ENCODE measurements at places on chromosomes 3 and 15.

- no peak for DNase-seq
These were observed 42.9 kb downstream of the FGD5 start for GRCh38 chr3:14861446-14862302.

DNA sequence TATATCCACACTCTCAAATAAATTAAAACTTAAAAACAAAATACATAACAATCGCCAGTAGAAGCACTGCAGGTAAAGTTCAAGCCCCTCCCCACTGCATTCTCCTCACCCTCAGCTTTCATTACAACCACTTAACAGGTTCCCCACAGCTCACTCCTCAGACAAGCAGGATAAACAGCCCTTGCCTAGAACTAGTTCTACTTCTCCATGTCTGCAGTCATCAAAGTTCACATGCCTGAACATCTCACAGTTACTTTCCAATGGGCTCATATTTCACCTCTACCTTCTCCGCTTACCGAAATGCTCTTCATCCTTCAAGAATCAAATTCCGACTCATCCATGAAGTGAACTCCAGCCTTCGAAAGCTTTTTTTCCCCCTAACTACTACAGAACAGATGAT, 4.1 kb downstream of the YEATS2 start:
- DNase-seq = no peak

- DNase-seq = no peak
These were observed 217.7 kb upstream of the CGNL1 start for GRCh38 chr15:57158589-57158988.

DNA sequence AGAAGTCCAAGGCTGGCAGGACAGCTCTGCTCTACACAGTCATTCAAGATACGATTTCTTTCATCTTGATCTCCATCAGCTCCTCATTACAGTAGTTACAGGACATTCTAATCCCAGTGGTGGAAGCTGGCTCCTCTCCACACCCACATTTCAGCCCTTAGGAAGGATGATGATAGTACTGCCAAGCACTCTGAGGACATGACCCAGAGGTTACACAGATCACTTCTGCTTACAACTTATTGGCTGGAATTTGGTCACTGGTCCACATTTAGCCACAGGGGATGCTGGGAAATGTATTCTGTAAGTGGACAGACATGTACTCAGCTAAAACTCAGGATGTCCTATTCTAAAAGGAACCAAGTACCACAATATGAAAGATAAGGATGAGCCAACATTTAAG, 77.1 kb downstream of the IQCH start:
- no peak for DNase-seq

GRCh38 chr3:73529308-73530021, 95.3 kb downstream of the PDZRN3 start:
- DNase-seq = no peak

DNA sequence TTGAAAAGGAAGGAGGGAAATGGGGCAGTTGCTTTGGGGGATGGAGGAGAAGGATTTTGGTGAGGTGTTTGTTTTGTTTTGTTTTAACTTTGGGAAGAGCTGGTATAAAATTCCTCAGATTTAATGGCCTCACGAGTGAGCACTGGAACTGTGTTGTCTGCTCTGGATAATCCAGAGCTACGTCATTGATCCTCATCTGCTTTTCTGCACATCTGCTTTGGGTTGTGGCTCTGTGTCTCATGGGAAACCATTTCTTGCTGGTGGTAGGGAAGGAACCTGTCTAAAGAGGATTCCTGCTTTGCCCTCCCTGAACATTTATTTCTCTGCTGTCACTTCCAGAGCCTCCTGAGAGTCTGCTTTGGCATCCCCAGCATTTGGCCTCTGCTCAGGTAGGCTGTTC, 3.1 kb downstream of the SNRK start:
- DNase-seq = no peak

- no peak for DNase-seq
These were observed 220.3 kb upstream of the ATP10A start for GRCh38 chr15:26083457-26083856.

- DNase-seq = no peak
These were observed 56.1 kb downstream of the CALML4 start for GRCh38 chr15:68149059-68149458.

DNA sequence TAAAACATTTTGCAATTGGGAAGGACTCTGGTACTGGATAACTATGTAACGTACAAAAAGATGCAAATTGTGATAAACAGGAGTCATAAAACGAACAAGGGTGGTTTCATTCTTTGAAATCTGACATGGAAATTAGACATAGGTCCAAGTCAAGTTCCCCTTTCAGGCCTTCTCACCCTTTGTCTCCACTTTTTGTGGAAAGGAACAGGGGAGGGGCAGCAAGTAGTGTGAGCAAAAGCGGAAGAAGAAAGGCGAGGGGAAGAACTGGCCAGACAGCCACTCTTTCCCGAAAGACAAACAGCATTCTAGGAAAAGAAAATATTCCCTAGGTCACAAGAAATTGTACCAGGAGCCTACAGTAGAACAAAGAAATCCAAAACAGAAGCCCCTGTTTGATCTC, 52.6 kb downstream of the MCF2L2 start:
- no peak for DNase-seq

GRCh38 chr3:111594781-111595180, 365 bp downstream of the ZBED2 start:
- DNase-seq = no peak

- no peak for DNase-seq
These were observed 476.9 kb downstream of the ZNF385D start for GRCh38 chr3:21274079-21274571.

GRCh38 chr3:133937756-133938601, 42.3 kb upstream of the RAB6B start:
- DNase-seq = no peak

GRCh38 chr15:26877831-26878230, 11.0 kb downstream of the GABRA5 start:
- no peak for DNase-seq

DNA sequence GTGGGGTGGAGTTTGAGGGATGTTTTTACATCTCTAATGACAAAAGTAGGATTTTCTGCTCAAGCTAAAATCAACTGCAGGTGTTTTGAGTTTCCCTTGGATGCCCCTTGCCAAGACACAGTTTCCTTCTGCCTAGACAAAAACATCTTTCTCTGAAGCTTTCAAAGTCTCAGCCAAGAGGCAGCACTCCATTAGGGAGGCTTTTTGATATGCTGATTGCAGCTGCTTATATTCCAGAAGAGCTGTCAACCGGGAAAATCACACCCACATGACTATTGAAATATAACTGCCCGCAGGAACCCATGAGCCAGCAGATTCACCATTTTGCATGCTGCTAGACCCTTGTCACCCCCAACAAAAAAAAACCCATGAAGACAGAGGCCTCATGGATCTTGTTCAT, 27.5 kb upstream of the ZNF148 start:
- DNase-seq = no peak

GRCh38 chr15:55917881-55918296, 75.5 kb downstream of the NEDD4 start:
- DNase-seq = no peak

GRCh38 chr3:11370966-11371365, 98.8 kb downstream of the ATG7 start:
- DNase-seq = no peak
